ENCODE measurements at places on chromosomes 12 and 14. TPM values are rescaled to one million over a fixed set of nuclear protein-coding genes. Genes with fewer than 3 reads are reported as not detected.

Gene GTF2A1
- polyA plus RNA-seq = 4.4 TPM

DNA sequence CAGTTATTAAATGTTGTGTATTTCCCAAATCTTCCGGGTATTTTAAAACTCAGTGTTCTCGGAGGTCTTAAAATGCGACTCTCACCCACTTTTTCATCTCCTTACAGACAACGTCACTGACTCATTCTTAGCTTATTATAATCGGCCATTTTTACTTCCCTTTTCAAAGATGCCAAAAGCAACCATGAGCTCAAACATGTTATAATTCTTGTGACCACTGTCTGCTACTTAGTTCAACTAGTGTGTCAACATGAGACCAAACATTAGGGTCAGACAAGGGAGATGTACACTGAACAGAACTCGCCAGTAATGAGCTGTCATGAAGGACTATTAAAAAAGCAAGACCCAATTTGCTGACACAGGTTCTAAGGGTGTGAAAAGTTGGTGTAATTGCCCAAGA is 4.2 kb upstream of the GRIP1 start:
- no peak for DNase-seq

DNA sequence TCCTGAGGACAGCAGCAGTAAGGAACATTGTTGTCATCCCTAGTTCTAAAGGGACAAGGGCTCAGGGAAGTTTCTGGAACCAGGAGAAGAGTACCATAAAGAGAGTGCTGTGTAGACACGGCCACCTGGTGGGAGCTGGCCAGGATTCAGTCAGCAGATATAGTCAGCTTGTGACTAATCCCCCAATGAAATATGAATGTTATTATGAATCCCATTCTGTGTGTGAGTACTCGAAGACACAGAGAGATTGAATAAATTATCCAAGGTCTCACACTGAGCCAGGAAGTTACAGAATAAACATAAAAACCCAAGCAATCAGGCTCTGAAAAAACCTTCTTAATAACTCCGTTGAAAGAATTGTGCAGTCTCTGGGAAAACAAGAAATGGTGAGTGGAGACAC is 1359.5 kb downstream of the AACS start:
- no peak for DNase-seq

- DNase-seq = no peak
Measured at GRCh38 chr14:101729382-101729781, 32.1 kb upstream of the PPP2R5C start.

GRCh38 chr12:22925623-22926022 is 300.7 kb downstream of the ETNK1 start:
- DNase-seq = no peak

DNA sequence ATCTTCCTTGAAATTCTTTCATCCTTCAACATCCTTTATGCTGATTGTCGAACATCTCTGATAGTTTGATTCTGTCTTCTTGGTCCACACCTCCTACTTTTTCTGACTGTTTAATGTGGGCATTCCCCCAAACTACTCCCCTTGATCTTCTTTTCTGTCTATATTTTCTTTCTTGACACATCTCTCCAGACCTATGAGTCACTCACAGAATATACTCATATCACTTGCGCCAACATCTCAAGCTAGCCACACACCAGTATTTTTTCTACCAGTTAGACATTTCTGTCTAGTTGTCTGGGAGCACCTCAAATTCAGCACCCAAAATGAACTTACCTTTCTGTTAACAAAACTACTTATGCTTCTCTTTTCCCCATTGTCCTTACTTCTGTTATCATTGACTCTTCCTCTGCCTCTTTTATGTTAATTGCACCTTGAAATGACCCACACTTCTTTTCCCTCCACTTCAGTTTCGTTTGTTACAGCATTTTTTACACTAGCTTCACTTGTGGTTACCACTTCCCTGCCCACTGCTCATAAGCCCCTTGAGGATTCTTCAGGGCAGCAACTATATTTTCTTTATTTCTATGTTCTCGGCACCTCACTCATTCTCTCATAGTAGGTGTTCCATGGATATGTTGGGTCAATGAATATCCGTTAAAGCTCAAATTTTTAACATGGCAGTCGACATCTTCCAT is 33.5 kb downstream of the TSHR start:
- DNase-seq = no peak
